Right hindlimb (tissue), 1 donor: ENCODE measurements at places on chromosomes 5 and 9.
A peak's percentile ranks its signal among the peaks of the same experiment; 100 is the strongest.

- DNase-seq = no peak
These were observed 608.9 kb downstream of the DTWD2 start for GRCh38 chr5:118379470-118379869.

DNA sequence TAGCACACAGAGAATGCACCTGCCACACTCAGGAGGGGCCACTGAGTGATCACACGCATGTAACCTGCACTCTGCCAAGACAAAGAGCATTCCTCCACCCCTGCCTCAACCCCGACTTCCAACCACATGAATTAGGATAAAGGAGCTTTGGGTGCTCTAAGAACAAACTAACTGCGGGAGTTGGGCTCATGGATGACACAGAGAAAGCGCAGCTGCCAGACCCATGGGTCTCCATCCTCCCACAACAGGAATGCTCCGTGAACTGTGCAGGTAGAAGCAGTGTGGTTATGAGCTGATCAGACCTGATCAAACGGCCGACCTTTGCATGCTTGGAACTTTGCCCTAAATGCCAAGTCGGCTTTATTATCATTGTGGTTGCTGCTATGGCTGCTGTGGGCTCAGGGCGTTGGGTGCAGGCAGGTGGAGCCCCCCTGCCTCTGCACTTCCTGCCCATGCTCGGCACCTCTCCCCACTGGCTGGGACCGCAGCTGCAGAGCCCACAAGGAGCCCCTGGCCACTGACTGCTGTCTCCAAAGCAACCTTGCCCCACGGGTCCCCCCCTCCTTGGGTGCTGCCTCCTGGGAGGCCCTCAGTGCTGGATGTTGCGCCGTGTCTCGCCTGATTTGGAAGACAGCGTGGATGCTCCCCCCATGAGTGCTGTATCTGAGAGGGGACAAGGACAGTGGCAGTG is 2.6 kb upstream of the SLC6A3 start:
- DNase-seq = peak; percentile 4

DNA sequence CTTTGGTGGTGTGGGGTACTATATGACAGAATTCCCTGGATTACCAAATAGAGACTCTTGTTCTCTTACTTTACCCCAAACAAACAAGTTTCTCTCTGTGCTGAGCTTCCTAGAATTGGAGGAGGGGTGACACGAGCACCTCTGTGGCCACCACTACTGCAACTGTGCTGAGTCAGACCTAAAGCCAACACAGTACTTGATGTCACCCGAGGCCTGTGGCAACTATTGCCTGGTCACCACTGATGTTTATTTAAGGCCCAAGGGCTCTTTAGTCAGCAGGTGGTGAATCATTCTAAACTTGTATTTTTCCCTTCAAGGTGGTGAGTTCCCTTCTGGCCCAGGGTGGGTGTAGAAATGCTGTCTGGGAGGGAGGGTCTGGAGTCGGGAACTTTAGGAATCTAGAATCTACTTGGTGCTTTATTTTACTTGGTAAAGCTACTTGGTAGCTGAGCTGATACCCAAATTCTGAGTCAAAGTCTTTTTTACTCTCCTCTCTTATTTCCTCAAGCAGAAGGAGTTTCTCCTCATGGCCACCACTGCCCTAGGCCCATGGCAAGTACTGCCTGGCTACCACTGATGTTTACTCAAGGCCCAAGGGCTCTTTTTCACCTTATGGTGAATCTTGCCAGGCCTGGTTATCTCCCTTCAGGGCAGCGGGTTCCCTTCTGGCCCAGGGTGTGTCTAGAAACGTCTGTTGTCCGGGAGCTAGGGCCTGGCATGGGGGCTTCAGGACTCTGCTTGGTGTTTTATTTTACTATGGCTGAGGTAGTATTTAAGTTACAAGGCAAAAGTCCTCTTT is 9.8 kb downstream of the LURAP1L start:
- DNase-seq = no peak

DNA sequence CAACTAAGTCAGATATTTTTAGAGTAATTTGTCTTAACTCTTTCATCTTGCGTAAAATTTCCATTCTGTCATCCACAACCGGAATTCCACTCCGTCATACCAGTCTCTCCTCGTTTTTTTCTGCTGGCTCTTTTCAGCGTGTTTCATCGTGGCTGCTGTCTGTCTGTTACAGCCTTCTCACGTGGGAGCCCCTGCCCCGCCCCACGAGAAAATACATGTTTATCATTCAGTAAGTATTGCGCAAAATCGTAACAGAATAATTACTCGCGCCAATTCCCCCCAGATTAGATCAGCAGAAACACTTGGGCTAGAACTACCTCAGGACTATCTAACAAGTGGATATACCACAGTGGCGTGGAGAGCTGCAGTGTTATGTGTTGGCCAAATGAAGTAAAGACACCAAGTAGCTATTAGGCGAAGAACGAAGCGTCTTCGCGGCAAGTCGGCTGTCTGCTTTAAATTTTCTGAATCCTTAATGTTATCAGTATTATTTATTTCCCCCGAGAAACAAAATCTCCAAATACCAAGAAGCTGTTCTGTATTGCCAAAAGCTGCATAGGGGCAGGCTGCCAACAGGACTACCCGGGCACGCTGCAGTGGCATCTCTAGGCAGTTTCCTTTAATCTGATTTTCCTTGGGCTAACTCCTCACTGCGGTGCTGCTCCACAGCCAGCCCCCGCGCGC is 566 bp upstream of the FOCAD start:
- peak; percentile 38 for DNase-seq

- DNase-seq = no peak
These were observed 9.5 kb downstream of the ALDH1B1 start for GRCh38 chr9:38401994-38402393.

GRCh38 chr5:126969548-126969947 is 60.8 kb downstream of the MARCHF3 start:
- DNase-seq = no peak

DNA sequence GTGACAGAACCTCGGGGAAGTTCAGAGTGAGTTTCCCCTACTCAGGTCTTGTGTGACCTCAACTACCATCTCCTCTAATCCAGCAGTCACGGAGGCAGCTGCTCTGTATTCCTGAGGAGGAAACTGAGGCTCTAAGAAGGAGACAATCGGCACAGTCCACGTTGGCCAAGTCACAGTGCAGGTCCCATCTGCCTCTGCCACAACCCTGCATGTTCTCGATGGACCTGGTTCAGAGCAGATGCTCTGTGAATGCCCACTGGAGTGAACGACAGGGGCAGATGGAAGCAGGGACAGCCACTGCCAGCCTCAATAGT is 722 bp upstream of the ERGIC1 start:
- no peak for DNase-seq

GRCh38 chr5:142810081-142810480 is 39.9 kb downstream of the ARHGAP26 start:
- DNase-seq = no peak

- DNase-seq = no peak
These were observed 296.1 kb downstream of the TAF11L14 start for GRCh38 chr5:17930346-17930745.

DNA sequence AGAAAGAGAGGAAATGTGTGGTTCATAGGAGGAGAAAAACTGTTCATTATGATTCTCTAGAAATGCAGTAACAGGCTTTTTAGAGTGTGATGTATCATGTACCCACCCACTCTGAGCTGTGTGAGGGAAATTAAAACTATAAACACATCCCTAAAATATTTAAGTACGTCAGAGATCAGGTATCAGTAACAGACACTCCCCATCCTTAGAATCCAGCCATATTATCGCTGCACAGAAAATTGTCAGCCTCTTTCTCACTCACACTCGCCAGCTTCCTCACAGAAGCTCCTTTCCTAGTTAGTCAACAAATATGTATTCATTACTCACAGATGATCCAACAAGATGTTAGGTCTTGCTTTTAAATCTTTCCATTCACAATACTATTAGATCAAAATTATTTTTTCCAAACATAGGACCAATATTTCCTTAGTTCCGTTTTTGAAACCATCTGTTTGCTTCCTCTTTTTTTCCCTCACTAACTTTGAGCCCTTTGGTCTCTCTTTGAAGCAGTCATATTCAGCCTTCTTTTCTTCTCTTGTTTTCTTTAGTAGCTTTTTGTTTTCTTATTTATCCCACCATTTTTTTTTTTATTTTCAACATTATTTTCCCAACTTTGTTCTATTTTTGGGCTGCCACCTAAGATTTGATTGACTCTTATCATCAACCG is 13.6 kb upstream of the MAST4 start:
- DNase-seq = no peak

DNA sequence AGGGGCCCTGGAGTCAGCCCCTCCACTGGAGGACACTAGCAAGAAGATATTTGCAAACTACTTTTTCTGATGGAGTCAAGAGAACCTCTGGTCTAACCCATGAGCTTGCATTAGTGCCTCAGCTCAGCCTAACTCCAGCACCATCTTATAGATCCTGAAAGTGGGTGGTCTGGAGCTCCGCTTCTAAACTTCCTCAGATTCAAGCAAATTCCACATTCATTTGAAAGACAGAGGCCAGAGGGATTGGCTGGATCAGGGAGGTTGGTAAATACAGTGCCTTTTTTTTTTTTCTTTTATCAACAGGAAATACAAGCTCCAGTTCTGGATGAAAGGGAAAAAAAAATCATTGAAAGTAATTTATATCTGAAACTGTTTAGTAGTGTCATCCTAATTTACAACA is 99.9 kb downstream of the ENC1 start:
- no peak for DNase-seq

DNA sequence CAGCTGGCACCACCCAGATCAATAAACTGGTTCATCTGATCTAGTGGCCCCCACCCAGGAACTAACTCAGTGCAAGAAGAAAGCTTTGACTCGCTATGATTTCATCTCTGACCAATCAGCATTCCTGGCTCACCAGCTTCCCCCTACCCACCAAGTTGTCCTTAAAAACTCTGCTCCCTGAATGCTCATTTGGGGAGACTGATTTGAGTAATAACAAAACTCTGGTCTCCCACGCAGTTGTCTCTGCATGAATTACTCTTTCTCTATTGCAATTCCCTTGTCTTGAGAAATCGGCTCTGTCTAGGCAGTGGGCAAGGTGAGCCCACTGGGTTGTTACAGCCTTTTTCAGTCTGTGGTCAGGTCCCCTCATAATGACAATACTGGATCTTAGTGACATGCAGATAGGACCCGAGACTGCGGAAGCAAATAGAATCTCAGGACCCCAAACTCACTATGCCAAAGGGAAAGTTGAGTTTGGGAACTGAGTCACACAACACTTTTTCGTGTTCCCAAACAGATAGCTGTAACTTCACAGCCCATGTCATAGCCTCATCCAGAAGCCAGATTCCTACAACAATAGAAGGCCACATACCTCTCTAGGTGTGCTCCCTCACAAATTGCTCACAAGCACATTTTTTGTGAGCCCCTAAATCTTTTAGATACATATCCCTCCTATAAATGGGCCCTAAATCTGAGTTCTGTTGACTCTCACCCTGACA is 175.2 kb upstream of the RAI14 start:
- DNase-seq = no peak

- DNase-seq = no peak
These were observed 185.5 kb downstream of the TAF11L14 start for GRCh38 chr5:17819783-17820182.

GRCh38 chr5:60540856-60541805 is 158.8 kb downstream of the DEPDC1B start:
- DNase-seq = no peak

DNA sequence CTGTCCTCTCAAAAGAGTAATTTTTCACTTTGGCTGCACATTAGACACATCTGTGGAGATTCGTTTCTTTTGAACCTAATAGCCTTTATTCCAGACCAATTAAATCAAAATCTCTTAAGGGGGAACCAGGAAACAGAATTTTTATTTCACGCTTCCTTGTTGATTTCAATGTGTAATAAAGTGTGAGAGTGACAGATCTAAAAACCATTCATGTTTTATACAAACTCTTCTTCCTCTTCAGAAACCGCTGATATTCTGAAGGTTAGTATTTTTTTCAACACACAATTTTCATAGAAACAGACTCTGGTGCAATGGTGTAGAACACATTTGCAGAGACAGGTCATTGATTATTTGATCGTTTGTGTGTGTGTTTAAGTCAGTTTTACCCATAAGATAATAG is 1469.8 kb downstream of the EFNA5 start:
- DNase-seq = no peak

GRCh38 chr9:130201399-130201873 is 29.2 kb downstream of the NCS1 start:
- no peak for DNase-seq

DNA sequence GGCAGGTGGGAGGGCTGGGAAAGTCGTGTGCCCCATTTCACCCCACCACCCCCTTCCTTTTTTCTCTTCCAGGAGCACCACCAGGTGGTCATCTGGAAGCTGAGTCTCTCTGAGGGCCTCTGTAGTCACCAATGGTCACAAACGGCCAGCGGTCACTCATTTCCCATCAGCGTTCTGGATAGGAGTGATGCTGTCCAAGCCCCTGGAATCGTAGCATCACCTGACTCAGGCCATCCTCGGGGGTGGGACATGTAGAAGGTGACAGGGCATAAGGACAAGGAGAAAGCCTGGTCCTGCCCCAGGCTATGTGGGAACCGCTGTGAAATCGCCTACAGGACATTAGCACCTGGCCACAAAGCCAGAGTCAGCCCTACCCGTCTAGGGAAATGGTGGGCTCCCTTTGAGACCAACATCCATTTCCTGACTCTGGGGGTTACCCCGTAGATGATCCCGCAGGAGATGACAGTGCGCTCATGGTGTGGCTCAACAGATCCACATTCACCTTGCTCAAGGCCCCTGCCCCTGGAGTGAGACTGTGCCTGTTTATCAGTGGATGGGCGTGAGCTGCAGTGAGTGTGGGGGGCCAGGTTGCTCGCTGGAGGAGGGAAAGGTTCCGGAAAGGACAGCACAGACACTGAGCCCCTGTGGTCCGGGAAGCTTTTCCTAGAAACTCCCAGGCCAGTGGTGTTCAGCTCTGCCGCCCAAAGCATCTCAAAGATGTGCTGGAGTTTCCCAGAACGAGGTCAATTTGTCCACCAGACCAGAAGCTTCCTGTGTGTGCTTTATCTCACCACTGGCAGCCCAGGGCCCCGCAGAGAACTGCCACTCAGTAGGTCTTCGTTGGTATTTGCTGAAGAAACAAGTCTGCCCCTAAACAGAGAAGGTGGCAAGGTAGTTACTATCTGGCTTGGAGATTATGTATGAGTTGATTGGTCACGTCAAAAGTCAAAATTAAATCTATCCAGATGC is 61.1 kb upstream of the UNC5A start:
- DNase-seq = no peak

DNA sequence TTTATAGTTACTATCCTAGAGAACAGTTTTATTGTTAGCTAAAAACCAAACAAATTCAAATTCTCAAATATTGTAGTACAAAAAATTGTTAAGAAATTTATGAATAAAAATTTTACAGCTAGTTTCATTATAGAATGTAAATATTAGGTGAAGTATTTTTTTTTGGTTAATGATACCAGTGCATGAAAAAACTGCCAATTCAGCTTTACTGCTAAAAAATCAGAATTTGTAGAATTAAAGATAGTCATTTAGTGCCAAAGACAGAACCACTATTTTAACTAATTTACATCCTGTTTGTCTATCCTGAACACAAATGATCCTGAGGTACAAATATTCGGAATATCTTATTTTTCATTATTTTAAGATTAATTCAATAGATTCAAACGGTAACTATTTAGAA is 202.6 kb downstream of the FER start:
- no peak for DNase-seq

GRCh38 chr9:82882138-82882537 is 180.8 kb downstream of the RASEF start:
- no peak for DNase-seq
